Activated naive CD4-positive, alpha-beta T cell treated with Interleukin-2 at 50 U/mL for 16 hours (primary cell): ENCODE measurements at places on chromosomes 13 and 19.

DNA sequence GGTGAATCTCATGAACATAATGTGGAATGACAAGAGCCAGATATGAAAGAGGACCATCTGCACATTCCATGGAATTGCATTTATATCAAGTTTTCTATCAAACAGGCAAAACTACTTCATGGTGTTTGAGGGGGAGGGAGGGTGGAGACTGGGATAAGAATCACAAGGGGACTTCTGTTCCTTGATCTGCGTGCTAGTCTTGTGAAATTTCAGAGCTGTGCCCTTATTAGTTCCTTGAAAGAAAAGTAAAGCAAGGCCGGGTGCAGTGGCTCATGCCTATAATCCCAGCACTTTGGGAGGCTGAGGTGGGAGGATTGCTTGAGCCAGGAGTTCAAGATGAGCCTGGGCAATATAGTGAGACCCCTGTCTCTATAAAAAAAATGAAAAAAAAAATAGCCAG, 30.2 kb upstream of the CEBPG start:
- no peak for DNase-seq

- no peak for DNase-seq
Observed at GRCh38 chr19:36409841-36410240, 8.6 kb downstream of the ZFP82 start.

DNA sequence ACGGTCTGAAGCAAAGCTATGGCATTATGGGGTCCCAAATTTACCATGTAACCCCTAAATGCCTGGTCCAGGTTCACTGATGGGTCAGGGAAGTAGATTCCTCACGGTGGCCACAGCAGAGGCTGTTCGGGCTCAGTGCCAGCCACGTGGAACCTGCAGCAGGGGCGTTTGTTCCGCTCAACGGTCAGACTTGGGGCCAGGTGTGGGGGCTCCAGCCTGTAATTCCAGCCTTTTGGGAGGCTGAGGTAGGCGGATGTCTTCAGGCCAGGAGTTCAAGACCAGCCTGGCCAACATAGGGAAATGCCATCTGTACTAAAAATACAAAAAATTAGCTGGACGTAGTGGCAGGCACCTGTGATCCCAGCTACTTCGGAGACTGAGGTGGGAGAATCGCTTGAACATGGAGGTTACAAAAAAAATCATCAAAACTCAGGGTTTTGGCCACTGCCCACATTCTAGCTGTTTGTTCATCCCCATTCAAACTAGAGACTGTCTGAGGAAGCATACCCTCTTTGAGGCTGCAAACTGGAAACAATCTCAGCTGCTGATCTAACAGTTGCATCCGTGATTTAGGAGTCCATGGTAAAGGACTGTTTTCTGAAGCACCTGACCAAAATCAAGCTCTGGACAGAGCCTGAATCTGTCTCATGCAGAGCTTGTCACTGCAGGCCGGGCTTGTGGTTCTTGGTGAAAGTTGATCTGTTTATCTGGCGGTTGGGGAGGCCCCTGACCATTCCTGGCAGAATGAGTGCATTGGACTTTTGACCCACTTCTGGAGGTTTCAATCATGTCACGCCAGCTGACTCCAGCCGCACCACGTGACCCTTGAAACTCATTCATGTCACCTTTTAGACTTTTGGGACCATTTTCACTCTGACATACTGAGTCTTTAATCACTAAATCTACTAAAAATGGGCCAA, 30.2 kb upstream of the ZNF331 start:
- no peak for DNase-seq

DNA sequence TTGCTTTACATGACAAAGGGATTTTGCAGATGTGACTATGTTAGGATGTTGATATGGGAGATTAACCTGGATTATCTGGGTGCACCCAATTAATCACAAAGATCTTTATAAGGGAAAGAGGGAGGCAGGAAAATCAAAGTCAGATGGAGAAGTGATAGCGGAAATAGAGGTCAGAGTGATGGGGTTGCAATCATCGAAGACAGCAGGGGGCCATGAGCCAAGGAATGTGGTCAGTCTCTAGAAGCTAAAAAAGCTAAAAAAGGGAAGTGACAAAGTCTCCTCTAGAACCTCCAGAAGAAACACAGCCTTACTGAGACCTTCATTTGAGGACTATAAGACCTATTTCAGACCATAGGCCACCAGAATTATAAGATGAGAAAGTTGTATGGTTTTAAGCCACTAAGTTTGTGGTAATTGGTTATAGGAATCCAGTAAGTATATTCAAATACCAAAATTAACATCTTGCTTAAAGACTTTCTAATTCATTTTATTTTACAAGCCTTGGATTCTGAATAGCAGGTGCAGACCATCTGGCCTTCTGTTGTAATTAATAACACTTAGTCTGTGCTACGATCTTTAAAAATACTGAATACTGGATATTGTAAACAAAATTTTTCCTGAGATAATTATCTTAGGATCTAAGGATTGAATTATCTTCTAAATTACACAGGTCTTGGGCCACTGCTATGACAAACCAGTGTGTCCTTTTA, 493.4 kb upstream of the PCDH20 start:
- DNase-seq: no peak

DNA sequence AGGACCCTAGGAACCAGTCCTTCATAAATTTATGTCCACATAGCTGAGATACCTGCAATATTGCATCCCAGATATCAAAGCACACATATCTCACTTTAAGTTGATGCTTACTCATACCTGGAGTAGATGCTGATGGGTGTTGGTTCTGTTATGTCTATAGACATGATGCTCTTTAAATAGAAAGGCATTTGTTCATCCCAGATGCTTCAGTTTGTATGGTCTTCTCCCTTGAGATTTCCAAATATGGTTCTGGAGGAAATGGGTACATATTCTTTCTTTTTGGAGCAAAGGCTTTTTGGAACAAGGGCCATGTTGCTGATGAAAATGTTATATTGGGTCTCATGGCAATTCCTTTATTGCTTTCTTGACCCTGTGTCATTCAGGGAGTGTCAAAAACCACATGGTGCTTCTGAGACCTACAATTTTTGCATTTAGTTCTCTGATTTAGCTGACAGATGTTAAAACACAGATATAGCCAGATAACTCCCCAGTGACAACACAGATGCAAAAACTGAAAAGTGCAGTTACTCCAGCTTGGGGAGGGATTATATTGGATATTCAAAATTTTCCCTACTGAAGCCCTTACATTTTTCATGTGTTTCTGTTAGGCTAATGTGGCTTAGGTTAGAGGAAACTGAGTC, 211.4 kb downstream of the KCNRG start:
- DNase-seq: no peak

- no peak for DNase-seq
Observed at GRCh38 chr19:49875177-49875576, 2.0 kb downstream of the AKT1S1 start.
